ENCODE measurements at places on chromosomes 6 and 20.

DNA sequence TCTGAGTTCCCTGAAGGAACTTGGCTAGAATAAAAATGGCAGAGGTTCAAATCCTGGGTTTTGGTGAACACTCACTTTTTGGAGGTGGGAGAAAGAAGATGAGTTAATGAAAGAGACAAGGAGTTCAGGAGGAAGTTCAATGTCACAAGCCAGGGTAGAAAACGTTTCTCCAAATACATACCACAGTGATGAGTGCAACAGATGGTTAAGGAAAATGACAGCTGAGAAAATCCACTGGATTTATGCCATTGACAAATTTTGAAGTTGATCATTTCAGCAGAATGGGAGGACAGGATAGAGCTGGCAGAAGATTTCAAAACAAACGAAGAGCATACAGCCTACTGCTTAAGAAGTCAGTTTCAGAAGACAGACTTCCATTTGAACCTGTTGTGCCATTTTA, 122.7 kb downstream of the GFRAL start:
- no peak for DNase-seq

- no peak for DNase-seq
Measured at GRCh38 chr6:14692208-14692607, 553.7 kb upstream of the JARID2 start.

DNA sequence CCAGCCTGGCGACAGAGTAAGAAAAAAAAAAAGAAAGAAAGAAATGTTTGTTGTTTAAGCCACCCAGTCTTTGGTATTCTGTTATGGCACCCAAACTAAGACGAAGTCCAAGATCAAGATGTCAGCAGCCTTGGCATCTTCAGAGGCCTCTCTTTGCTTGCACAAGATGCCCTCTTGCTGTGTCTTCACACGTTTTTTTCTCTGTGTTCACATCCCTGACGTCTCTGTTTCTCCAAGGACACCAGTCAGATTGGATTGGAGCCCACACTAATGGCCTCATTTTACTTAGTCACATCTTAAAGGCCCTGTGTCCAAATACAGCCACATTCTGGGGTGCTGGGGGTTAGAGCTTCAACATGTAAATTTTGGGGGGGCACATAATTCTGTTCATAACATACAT, 380.9 kb downstream of the GJA1 start:
- no peak for DNase-seq

- peak; percentile 51 for DNase-seq
Measured at GRCh38 chr20:34083137-34083536, 28.9 kb downstream of the EIF2S2 start.

DNA sequence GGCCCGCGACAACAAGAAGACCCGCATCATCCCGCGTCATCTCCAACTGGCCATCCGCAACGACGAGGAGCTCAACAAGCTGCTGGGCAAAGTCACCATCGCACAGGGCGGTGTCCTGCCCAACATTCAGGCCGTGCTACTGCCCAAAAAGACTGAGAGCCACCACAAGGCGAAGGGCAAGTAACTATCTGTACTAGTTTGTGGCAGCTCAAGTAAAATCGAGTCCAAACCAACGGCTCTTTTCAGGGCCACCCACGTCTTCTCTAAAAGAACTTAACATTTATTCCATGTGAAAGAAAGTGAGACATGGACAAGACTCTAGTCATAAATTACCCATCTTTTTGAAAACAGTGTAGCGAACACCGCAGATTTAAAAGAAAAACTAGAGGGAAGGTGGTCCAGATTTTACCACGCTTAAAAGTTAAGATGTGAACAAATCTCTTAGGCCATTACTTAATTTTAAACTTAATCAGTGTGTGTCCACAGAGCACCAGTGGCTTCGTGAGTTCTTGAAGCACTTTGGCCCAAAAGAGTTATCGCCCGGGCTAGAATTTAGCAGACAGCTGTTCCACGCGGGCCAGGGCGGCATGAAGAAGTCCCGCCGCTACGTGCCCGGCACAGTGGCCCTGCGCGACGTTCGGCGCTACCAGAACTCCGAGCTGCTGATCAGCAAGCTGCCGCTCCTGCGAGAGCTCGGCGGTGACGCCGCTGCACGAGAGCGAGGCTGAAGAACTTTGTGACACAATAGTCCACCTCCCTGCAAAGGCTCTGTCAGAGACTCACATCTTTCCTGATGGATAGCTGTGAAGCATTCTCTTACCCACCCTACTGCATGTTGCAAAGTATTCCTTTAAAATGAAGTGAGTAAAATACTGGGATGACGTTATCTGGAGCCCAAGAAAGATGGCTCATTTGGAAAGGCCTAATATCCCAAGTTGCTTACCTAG, 113.9 kb upstream of the PRSS16 start:
- no peak for DNase-seq

GRCh38 chr6:122996794-122997505, 915 bp downstream of the CLVS2 start:
- no peak for DNase-seq

GRCh38 chr6:64926051-64926450, 781.0 kb downstream of the EYS start:
- DNase-seq: no peak

GRCh38 chr6:79898076-79898475, 49.3 kb downstream of the ELOVL4 start:
- no peak for DNase-seq

DNA sequence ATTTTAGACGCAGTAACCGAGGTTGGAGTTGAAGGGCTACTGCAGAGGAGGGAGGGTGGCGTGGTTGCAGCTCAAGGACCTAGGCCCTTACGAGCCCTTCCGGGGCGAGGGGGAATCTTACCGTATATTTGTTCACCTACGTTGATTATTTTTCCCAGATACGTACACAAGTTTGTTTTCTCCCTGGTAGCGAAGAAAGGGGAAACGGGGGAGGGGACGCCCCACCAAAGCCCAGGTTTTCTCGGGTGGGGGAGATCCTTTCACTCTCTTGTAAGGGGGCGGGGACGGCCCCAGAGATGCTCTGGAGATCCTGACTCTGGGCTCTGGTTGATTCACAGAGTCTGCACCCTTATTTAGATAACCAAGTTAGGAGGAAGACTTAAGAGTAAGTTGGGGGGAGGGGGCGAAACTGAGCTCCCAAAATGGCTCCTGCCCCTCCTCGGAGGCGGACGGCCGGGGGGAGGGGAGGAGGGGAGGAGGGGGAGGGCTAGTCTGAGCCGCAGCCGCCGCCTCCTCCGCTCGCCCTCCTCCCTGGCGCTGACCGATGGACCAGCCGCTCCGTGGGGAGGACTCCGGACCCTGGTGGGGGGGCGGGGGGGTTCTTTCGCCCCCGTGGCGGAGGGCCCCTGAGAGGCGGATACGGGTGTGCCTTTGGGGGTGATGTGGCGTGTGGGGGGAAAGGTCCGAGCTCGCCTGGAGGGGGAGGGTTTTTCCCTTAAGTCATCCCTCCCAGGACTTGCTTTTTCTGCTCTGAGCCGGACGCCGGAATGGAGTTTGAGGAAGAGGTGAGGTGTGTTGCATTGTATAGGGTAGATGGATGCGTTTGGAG, 2.2 kb downstream of the BRD2 start:
- DNase-seq: peak; percentile 75

GRCh38 chr6:150673720-150674346, 74.1 kb downstream of the PLEKHG1 start:
- no peak for DNase-seq

DNA sequence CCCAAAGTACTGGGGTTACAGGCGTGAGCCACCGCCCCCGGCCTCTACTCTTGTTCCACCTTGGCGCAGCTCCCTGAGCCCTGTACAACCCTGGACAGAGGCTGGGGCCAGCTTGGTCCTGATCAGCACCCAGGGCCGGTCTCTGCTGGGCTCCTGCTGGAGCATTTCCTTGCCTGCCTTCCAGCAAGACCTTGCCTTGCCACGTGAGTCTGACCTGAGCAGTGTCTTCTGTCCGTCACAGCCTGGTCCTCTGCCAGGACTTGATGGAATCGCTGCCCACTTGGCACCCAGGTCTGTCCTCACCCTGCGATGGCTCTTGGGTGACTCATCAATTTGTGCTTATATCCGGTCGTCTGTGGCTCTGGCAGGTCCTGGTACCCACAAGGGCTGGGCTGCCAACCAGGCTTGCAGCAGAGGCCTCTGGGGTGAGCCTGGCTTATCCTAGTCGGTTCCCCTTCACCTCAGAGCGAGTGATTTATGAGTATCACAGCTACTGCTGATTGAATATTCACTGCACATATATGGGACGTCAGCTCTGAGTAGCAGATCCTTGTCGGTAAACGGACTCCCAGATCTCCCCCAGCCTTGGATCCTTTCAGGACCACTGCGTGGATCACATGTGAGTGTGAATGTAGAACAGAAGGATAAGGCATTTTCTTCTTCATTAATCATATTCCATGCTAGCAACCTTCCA, 10.1 kb upstream of the SULF2 start:
- no peak for DNase-seq

DNA sequence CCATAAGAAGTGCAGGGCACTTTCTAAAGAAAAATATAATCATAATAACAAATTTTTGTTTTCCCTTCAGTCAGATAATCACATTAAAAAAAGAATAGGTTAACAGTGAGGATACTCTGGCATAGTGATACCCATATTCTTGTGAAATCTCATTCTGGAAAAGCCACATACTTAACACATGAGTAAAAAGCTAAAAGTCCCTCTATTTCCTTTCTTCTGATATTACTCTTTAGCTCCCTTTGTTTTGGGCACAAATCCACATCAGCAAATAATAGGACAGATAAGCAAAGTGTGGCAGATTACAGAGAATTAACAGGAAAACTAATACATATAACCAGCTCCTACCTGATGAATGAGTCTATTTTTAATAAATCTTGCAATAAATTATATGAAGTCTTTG, 15.8 kb downstream of the SHPRH start:
- no peak for DNase-seq

DNA sequence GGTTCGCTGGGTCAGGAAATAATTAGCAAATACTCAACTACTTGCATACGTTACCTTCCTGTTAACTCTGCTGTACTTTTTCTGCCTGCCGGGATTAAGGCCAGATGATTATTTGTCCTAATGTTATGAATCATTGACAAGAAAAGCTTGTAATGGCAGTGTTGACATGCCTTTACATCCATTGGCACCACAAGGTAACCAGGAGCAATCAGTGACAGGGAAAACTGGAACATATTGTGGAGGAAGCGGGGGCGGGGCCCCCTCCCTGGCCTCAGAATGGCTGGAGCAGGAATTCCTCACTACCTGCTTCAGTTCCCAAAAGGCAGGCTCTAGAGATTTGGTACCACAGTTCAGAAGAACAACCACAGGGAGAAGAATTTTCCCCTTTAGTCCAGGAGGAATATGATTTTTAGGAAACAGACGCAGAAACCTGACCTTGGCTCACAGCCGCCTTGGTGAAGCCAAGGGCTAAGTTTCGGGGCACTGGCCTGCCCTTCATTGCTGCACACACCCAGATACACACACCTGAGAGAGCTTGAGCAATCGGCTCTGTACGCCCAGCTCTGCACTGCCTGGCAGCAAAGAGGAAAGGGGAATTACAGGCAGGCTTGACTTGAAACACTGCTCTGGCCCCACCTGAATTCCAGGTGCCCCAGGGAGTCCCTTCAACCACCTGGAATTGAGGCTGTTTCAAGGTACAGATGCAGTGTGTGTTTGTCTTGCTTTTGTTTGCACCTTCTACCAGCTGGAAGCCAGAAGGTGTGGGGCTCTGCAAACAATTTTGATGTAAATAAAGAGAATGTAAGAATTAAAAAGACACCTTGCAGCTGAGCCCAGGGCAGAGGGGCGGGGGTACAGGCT, 89.8 kb downstream of the MYB start:
- DNase-seq: no peak

- DNase-seq: no peak
Measured at GRCh38 chr6:145548933-145549648, 186.2 kb downstream of the EPM2A start.

GRCh38 chr20:56098981-56099500, 93.7 kb upstream of the CBLN4 start:
- no peak for DNase-seq

DNA sequence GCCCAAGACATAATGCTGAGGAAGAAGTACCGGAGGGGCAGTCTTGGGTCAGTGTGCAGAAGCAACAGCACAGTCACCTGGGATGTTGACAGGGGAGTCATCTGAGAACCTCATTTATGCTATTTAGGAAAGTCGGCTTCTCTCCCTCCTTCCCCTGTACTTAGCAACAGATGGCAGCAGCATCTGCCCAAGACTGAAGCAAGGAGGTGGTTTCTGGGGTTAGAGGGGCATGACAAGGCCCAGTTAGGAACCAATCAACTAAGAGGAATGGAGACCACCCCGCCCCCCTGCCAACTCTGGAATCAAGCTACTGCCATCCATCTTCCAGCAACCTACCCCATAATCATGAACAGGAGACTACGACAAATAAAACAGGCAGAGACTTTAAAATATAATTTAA, 21.7 kb downstream of the RIPK1 start:
- DNase-seq: no peak

GRCh38 chr6:163842467-163842866, 427.9 kb downstream of the QKI start:
- no peak for DNase-seq

- DNase-seq: no peak
Measured at GRCh38 chr6:155635416-155635815, 179.8 kb upstream of the NOX3 start.

DNA sequence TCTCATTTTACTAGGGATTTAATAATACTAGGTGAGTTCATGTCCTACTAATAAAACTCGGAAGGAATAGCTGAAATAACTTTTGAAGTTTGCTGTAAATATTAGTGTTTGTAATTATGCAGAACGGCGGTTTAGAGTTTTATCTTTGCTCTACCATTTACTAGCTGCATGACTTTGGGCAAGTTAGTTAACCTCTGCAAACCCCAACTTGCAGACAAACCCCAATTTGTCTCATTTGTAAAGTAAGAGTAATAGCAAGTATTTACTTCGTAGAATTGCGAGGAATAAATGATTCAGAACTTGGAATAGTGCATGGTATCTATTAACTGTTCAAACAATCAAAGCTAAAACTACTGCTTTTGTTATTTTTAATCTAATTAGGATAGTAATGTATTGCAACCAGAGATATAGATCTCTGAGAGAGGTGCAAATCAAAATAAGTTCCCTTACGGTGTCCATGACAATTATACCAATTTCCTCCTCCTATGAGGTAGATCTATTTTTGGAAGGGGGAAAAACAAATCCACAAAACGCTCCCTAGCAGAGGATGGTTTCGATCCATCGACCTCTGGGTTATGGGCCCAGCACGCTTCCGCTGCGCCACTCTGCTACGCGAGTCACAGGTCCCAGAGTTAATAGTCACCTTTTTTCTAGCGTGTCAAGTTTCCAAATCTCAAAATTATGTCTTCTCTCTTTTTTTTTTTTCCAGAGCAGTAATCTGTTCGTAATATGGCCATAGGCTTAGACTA, 35.1 kb upstream of the BTN3A2 start:
- peak; percentile 66 for DNase-seq

GRCh38 chr20:36315545-36316351, 9.6 kb downstream of the DLGAP4 start:
- no peak for DNase-seq

GRCh38 chr6:18654821-18655220, 267.7 kb downstream of the RNF144B start:
- DNase-seq: no peak

Measured in COLO829 (cell line).